ENCODE measurements at places on chromosomes 6 and 20. TPM values are rescaled to one million over a fixed set of nuclear protein-coding genes. Genes with fewer than 3 reads are reported as not detected.

- no peak for DNase-seq
Observed at GRCh38 chr20:61478094-61478493, 226.0 kb downstream of the CDH4 start.

DNA sequence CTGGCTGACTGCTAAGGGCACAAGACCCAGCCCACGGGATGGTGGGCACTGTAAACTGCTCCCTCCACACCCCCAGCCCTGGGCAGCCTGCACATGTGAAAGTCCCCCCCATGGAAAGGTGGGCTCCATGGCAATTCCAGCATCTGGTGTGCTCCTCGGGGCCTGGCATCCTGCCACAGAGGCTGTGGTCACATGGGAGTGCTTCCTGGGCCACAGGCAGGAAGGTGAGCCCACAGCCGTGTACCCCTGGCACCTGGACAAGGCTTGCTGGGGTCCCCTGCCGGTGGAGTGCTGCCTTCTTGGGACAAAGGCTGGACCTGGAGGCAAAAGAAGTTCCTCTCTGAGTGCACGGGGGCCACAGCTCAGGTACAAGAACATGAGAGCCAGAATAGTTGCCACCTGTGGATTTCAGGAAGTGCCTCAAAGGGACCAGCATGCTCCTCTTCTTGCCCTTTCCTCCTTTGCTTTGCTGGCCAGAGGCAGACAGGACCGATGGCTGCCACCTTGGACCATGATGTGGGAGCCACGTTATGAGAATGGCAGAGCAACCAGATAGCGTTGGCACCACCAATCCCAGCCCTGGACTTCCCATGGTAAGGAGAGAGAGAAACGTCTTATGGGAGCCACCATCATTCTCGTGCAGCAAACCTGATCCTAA, 120.2 kb upstream of the MLN start:
- no peak for DNase-seq

DNA sequence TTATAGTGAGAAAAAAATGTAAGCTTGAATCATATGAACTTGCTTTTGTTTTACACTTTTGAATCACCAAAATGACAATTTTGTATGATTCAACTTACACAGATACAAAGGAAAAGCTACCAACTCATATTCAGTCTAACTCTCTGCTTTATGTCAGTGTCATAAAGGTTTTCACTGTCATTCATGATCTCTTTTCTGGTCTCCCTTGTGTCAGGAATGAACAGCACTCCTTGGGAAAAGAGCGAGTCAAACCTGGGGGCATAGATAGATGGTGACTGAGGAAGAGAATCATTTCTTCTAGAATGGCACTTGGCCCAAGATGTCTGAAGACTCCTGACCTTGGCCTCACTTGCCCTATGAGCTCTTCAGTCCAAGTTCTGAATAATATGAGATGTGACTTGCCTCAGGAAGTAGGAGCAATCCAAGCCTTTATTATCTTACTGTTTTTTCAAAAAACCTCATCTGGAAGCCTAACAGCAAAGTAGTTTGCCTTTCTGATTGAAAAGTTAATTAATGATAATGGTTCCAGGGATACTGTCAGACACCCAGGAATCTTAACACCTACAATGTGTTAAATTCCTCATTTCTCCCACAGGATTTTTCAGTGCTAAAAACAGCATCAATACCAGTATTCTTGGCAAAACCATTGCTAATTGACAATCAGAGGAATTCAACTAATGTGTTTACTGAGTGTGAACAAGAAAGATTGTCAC, 270.0 kb upstream of the HSF2 start:
- no peak for DNase-seq

GRCh38 chr6:159788753-159789376, 537 bp downstream of the TCP1 start:
- DNase-seq: peak; percentile 49

DNA sequence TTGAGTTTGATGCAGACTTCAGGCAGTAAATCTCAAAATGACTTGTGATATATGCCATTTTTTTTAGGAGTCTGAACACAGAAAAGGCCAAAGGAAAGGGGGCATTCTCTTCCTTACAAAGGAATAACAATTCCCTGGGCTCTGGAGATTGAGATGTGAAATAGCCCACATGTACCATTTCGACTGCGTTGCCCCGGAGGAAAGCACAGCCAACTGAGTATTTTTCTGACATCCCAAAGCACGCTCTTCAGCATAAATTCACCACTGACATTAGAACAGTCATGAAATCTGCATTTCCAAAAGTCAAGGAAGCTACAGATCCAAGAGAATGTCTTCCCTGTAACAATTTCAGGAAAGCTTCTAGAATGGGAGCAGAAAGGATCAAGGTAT, 7.8 kb downstream of the ELOVL2 start:
- DNase-seq: no peak

DNA sequence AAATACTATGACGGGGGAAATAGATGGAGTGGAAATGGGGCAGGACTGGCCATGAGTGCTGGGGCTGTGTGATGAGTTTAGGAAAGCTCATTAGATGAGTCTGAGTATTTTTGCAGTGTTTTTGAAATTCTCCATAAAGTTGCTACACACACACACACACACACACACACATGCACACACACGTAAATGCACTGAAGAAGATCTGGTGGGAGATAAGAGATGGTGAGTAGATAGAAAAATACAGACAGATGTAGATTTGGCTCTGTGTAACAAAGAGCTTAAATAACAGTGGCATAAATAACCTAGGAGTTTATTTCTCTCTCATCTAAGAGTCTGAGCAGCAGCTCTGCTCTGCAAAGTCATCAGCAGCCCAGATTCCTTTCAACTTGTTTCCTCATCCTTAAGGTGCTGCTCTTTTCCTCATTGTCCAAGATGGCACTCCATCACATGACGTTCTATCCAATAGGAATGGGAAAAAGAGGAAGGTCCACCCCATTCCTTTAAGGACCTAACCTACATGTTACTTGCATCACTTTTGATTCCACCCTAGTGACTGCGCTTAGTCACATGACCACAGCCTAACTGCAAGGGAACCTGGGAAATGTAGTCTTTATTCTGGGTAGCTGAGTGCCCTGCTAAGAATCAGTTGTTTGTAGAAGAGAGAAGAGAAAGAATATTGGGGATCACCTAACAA, 76.4 kb downstream of the EYA2 start:
- peak; percentile 26 for DNase-seq

DNA sequence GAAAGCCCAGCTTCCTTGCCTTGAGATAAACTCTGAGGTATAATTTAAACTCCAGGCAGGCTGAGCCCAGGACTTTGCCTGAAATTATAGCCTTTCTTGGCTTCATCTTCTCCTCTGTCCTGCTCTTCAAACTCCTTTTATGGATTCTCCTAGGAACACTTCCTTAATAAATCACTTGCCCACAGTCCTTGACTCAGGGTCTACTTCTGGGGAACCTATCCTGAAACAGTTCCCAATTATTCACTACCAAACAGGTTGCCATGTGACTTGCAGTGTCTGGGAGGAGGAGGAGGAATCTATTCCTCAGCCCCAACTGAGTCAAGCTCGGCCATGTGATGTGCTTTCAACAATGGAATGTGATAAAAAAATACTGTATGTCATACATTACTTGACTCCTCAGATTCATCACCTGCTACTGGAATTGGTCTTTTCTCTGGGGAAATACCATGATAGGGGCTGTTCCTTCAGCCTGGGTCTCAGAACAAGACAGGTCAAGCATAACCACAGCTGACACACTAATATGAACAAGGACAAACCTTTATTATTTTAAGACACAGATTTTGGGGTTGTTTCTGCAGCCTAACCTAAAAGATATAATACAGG, 20.5 kb upstream of the CDKN1A start:
- no peak for DNase-seq

DNA sequence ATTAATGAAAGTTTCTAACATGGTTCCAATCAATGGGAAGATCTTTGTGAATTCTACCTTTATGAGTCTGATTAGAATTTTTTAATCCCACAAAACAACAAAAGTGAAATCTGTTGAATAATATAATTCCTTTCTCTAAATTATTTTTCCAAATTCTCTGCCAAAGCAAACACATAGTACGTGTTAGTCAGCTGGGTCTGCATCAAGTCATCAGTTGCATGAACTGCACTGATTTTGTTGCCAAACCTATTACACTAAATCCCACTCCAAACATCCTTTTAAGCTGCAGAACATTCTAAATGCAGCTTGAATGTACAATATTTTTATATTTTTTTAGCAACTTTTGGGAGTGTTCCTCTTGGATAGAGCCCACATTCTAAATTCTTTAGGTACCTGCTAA, 199.0 kb upstream of the HSF2 start:
- DNase-seq: no peak

GRCh38 chr20:10536531-10536930, 101.4 kb downstream of the SLX4IP start:
- no peak for DNase-seq

DNA sequence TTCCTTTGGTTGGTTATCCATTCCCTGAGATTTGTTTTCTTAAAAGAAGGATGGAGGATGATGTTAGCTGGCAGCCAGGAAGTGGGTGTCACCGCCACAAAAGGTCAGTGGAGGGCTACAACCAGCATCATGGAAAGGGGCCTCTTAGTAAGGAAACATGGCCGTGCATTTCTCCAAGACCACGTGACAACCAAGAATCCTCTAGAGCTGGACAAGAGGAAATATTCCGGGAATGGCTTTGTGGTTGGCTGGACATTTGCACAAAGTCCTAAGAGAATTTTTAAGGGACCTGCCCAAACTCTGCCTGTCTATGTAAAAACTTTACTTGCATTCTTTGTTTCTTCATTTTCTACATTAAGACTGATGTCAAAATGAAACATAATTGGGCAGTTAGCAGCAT, 399.9 kb upstream of the MARCKS start:
- no peak for DNase-seq

DNA sequence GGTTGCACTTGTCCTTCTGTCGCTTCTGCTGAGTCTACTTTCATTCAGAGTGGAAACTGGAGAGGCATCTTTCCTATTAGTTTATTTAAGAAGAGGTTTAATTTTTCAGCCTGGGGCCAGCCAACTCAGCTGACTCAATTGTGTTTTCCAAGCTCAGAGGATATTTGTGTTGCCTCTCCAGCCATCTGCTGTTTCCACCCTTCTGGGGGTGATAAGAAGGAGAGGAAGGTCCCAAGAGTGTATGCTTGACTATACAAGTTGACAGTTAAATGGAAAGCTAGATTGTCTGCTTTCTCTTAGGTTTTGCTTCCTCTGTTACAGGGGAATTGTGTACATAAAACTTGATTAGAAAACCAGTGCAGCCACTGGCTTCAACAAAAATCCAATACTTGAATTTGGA, 3.0 kb downstream of the PSMF1 start:
- no peak for DNase-seq

- peak; percentile 67 for DNase-seq
Observed at GRCh38 chr20:36574366-36575135, 1.2 kb downstream of the TGIF2 start.

- no peak for DNase-seq
Observed at GRCh38 chr6:64415926-64416325, 780.3 kb downstream of the PHF3 start.

DNA sequence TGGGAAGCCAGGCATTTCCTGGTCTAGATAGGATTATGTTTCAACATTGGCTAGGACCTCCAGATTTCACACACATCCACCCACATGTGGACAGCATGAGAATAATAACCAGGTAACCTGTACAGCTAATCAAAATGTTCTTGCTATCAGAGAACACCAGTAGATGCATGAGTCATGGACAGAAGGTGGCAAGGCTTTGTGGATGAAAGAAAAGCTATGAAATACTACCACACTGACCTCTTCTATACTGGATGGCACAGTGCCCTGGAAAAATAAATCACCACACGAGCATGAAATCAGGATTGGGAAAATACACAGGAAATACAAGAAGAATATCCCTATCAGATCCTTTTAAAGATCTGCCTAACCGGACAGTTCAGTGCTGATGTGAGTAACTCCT, 113.0 kb downstream of the GMDS start:
- no peak for DNase-seq

DNA sequence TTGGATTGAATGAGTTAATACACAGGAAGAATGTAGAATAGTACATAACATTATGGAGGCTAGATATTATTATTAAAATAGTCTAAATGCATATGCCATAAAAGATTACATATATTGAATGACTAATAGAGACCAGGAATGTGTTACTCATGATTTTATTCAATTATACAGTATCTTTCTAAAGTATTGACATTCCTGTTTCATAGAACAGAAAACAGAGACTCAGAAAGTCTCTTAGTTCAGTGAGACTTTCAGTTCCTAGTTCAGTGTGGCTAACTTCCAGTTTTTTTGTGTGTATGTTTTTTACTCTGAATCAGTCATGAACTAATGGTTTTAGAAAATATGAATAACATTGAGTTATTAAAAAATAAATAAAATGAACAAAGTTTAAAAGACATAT, 34.6 kb upstream of the TMEM244 start:
- peak; percentile 17 for DNase-seq

DNA sequence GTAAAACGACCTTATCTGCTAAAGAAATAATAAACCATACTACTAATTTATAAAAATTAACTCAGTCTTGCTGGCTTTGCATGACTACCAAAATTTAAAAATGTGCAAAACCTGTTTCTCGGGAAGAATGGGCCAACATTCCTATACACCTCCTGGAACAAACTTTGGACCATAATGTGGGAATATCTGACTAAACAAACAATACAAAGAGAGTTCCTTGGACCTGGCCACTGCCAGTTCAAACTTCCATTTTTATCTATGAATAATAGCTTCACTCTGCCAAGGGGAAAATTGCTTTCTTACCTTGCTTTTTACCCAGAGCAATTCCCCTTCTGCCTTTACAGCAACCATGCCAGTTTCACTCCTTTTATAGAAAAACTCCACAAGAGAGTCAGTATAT, 38.7 kb upstream of the POU5F1 start:
- no peak for DNase-seq

DNA sequence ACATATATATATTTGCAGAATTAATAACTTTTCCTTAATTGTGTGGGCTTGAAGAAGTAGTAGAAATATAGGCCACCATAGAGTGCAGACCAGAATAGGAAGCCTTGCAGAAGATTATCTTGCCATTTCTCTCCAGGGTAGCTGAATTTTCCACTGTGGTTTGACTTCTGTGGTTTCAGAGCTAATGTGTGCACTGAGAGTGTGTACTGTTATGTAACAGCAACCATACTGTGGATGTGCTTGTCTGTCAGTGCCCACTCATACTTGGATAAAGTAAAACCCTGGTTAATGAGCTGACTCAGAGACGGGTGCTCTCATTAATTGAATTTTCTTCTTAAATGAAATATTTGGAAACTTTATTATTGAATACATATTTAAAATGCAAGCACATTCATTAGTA, 57.2 kb downstream of the CEP43 start:
- peak; percentile 16 for DNase-seq

GRCh38 chr20:6818033-6818808, 50.7 kb downstream of the BMP2 start:
- DNase-seq: no peak

OR2H2 gene
- total RNA-seq: not detected

CST7 gene
- total RNA-seq: 0.56 TPM

RSPO4 gene
- 0.37 TPM for total RNA-seq

TENT5A gene
- 11.1 TPM for total RNA-seq

TLDC2 gene
- not detected for total RNA-seq

GJA10 gene
- not detected for total RNA-seq

LRFN2 gene
- not detected for total RNA-seq

L3MBTL3 gene
- total RNA-seq: 46.4 TPM

POLR1H gene
- total RNA-seq: 39.7 TPM

OR2H1 gene
- total RNA-seq: not detected

MAS1 gene
- total RNA-seq: not detected

Data from B cell (primary cell).